NCI-H1436 (cell line): ENCODE measurements at places on chromosomes 7 and 10.

- no peak for DNase-seq
Observed at GRCh38 chr7:92898798-92899197, 62.4 kb upstream of the CDK6 start.

GRCh38 chr10:74032900-74033655 is 35.2 kb downstream of the VCL start:
- DNase-seq = no peak

DNA sequence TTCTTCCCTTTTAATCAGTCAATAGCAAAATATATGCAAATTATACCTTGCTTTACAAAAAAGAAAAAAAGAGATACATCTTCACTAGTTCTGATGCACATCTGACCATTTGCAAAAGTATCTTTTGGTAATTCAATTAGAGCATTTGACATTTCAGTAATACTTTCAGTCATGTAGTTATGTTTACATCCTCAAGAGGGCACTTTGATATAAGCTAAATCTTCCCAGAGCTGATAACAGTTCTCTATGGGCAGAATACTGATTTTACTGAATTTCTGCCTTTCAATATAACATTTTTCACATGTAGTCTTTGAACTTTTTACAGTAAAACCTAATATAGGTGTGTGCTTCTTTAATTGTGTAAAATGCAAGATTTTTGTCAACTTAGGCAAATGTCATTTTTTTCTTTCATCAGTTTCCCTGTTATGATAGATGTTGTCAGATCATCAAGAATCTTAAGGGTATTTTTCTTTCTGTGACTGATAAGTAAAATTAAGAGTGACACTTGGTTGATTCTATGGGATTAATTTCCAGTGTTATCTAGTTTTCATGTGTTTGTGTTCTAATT is 703.5 kb upstream of the SEMA3D start:
- DNase-seq = peak; percentile 17

- DNase-seq = no peak
Observed at GRCh38 chr10:15719899-15720634, at the start of gene ITGA8. ITGA8 (minus strand) TSS chr10:15719922; CDS start chr10:15719771, 151 bp downstream.

- DNase-seq = no peak
Observed at GRCh38 chr7:98641646-98642500, 24.8 kb downstream of the NPTX2 start.

DNA sequence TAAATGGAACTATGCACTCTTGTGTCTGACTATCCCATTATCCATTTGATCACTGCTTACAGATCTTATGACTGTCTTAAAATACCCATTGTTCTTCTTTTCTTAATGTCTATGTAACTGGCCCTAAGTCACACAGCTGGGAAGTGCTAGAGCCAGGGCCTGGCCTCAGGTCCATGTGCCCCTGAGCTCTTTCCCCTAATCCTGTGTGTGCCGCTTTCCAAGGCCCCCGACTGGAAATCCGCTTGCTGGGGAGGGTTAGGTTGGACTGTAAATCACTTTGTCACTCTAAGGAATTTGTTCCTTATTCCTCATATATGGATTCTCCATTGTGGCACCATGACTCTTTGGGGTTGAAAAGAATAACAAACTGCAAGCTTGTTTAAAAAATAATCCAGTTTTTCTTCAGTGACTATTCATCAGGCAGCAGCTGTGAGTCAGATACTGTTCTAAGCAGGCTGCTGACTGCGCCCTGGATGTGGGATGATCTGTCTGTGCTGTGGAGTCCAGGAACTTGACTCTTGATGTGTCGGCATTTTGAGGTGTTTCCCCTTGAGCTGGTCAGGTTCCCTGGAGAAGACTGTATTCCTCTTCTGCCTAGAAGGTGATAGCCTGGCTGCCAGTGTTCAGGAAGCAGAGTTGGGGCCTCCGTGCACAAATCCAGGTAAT is 236.3 kb downstream of the SDK1 start:
- no peak for DNase-seq

GRCh38 chr10:97731346-97732051 is 5.4 kb upstream of the ZFYVE27 start:
- peak; percentile 57 for DNase-seq

DNA sequence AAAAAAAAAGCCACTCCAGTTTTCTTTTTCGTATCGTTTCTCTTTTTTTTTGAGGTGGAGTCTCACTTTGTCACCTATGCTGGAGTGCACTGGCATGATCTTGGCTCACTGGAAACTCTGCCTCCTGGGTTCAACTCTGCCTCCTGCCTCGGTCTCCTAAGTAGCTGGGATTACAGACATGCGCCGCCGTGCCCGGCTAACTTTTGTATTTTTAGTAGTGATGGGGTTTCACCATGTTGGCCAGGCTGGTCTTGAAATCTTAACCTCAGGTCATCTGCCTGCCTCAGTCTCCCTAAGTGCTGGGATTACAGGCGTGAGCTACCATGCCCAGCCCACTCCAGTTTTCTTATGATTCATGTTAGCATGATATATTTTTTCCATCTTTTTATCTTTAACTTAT is 92.7 kb downstream of the ANKRD61 start:
- DNase-seq = no peak
